ENCODE measurements at places on chromosomes 12 and 14.
A peak's percentile ranks its signal among the peaks of the same experiment; 100 is the strongest.

GRCh38 chr12:114902665-114903064 lies 218.7 kb upstream of the TBX3 start:
- no peak for DNase-seq

DNA sequence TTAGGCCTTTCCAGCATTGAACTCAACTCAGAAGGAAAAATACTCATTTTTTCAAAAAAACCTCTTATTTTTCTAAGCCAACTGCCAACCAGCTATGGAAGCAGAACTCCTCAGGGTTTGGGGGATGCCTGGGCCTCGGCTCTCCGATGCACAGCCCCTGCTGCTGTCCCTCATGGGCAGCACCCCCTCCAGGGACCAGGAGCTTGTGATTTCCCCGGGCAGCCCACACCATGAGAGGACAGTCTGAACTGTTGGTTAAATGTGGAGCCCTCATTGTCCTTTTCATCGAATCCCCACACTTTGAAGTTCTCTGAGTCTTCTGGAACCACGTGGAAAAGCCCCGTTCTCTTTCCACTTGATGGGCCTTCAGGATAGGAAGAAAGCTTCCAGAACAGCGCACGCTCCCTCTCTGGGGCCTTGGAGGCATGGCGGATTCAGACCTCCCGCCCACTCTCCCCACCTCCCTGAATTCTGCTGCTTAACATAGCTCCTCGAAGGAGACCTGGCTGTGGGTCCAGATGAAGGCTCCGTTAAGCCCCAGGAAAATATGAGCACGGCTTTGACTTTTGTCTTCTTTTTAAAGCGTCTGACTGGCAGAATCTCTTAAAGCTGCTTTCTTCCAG lies 156.6 kb downstream of the CALM1 start:
- no peak for DNase-seq

- DNase-seq, result no peak
Measured at GRCh38 chr12:3236345-3237187, 159.4 kb downstream of the TSPAN9 start.

DNA sequence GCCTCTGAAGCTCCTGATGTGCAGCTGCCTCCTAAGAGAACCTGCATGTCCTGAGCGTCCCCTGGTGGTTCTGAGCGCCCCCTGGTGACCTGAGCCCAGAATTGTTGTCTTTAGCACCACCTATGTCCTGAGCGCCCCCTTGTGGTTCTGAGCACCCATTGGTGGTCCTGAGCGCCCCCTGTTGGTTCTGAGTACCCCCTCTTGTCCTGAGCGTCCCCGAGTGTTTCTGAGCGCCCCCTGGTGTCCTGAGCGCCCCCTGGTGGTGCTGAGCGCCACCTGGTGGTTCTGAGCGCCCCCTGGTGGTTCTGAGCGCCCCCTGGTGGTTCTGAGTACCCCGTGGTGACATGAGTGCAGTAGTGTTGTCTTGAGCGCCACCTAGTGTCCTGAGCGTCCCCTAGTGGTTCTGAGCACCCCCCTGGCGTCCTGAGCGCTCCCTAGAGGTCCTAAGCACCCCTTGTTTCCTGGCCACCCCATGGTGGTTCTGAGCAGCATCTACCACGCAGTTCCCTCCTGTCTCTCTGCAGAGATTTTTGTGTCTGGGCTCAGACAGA lies 782.5 kb downstream of the TMEM121 start:
- DNase-seq, result peak; percentile 28

DNA sequence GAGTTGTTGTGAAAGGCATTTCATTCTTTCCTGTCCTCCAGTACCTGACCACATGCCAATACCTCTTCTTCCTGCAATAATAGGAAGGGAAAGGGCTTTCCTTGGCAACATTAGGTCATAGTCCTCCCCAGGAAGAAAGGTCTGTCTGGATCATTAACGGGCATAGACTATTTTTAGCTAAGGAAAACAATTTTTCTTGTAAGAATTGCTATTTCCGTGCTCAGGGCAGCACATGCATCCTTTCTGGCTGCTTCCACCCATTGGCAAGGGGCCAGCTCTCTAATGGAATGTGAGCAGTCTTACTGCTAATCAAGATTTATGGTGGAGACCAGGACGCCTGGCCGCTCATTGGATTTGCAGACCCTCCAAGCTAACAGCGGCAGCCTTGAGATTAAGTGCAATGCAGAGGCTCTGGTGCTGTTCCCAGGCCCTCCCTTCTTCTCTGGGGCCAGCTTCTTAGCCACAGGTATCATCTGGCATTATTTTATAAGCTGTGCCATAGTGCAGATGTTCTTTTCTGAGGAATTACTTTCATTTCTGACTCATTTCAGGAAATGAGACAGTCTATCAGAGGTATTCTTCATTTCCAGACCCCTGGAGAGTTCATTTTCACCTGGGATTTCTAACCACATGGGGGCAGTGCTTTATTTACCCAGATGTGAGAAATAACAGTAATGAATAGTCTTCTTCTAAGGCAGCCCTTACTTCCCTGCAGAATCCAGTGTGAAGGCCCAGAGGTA lies 52.9 kb downstream of the ANO6 start:
- no peak for DNase-seq

DNA sequence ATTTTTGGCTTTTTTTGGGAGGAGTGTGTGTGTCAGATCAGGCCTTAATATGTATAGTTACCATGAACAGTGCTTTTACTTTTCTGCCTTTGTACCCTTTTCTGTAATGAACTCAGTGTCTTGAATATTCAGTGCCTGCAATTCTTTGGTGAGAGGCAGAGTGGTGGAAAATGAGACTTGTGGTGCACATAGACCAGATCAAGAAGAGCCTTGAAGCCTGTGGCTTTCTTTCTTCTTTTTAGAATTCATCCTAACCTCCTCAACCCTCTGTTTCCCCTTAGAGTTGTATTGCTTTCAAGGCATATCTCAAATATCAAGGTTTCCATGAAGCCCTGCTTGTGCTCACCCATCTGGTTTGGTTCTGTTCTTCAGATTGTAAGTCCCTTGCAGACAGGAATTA lies 2.6 kb downstream of the YLPM1 start:
- no peak for DNase-seq

GRCh38 chr14:50007123-50007903 lies 109.1 kb downstream of the VCPKMT start:
- DNase-seq, result no peak

DNA sequence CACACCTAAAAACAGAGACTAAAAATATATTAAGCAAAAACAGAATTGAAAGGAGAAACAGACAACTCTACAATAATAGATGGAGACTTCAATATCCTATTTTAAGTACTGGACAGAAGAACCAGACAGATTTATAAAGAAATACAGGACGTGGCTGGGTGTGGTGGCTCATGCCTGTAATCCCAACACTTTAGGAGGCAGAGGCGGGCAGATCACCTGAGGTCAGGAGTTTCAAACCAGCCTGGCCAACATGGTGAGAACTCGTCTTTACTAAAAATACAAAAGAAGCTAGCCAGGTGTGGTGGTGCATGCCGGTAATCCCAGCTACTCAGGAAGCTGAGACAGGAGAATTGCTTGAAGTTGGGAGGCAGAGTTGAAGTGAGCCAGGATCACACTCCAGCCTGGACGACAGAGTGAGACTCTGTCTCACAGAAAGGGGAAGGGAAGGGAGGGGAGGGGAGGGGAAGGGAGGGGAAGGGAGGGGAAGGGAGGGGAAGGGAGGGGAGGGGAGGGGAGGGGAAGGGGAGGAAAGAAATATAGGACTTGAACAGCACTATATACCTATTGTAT lies 53.0 kb downstream of the CDK17 start:
- no peak for DNase-seq

- no peak for DNase-seq
Measured at GRCh38 chr12:79691511-79692248, 916 bp upstream of the PAWR start.

GRCh38 chr12:19596434-19597166 lies 157.3 kb downstream of the AEBP2 start:
- no peak for DNase-seq

GRCh38 chr12:130161261-130162243 lies 712 bp upstream of the FZD10 start:
- no peak for DNase-seq

DNA sequence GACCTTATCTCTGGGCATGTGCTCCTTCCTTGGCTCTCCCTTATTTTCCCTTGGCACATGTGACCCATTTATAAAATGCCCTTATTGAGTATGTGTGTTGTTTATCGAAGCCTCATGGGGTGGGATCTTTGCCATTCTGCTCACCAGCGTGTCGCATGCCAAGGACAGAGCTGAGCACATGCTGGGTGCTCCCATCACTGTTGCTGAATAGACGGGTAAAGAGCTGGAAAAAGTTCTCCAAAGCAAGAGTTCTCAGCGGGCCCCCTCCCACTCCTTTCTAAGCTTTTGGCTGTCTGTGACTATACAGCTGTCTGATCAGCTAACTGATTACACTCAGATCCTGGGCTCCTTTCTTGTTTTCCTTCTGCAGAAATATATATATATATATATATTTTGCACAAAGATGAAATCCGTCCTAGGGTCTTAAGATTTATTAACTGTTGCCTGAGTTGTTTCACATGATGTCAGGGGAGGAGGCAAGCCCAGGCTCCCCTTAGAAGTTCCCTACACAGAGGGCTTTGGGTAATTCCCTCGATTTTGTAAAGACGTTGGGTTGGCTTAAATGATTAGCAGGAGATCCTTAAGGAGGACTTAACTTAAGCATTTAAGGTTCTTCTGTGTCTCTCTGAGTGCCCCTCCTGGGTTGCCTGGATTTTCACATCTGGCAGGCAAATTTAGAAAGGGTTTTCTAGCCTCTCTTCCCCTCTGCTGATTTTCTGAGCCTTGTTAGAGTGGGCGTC lies 71.6 kb downstream of the TMEM132C start:
- DNase-seq, result no peak

- DNase-seq, result no peak
Measured at GRCh38 chr12:127334912-127335644, 931.9 kb upstream of the TMEM132C start.

- DNase-seq, result no peak
Measured at GRCh38 chr12:55051197-55051947, 31.6 kb downstream of the NEUROD4 start.

DNA sequence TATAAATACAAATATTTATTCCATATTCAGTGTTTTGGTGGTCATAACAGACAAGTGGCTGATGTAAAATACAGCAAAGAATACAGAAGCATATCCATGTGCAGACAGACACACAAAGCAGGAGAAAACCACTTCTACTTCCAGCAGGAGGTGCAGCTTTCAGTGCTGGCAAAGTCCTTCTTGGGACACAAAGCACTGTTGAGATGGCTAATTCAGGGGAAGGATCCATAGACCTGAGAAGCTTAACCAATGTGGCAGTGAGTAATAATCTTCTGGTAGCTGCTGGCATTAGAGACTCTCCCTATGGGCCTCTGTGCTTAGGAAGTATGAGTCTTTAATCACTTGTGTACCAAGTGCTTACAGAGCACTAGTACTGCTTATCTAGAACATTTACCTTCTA lies 26.8 kb downstream of the AMN1 start:
- DNase-seq, result no peak

GRCh38 chr14:87767567-87767901 lies 225.4 kb downstream of the GALC start:
- DNase-seq, result no peak

DNA sequence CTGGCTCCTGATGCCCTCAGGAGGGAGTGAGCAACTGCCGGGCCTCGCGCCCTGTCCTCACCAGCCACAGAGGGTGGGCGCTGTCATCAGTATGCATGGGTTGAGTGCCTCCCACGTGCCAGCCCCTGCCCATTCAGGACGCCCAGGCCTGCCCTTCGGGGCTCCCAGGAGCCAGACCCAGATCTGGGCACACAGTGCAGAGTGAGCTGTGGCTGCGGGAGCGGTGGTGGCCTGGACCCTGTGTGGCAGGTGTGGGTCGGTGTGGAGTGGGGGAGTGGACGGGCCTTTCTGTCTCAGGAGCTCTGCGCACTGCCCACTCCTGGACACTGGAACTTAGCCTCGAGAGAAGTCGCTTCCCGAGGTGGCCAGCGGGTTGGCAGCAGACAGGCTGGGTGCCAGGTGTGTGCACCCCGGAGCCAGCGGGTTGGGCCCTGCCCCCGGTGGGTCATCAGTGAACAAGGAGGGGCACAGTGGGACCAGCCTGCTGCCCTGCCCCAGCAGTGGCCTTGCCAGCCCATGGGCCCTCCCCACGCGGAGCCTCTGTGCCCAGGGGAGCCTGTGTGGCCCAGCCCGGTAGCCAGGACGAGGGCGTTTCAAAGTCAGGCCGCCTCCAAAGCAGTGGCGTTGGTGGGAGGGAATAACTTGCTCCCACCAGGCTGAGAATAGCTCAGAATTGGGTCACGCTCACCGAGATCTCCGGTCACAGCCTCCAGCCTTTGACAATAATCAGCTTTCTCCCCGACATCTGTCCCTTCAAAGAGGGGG lies 9.5 kb downstream of the TRMT61A start:
- no peak for DNase-seq

- no peak for DNase-seq
Measured at GRCh38 chr12:6780573-6780972, 8.3 kb downstream of the LAG3 start.

DNA sequence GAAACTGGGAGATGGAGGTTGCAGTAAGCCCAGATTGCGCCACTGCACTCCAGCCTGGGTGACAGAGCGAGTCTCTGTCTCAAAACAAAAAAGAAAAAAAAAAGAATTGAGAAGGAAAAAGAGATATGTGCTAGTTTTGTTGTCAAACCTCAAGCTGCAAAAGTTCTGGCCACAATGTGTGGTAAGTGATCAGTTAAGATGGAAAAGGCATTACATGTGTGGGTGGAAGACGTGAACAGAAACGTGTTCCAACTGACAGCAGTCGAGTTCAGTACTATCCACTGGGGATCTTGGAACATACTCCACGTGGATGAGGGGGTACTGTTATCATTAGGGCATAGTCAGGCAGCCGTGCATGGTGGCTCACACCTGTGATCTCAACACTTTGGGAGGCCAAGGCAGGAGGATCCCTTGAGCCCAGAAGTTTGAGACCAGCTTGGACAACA lies 17.3 kb downstream of the GPR68 start:
- DNase-seq, result no peak

- DNase-seq, result no peak
Measured at GRCh38 chr14:41663473-41663850, 56.8 kb downstream of the LRFN5 start.

DNA sequence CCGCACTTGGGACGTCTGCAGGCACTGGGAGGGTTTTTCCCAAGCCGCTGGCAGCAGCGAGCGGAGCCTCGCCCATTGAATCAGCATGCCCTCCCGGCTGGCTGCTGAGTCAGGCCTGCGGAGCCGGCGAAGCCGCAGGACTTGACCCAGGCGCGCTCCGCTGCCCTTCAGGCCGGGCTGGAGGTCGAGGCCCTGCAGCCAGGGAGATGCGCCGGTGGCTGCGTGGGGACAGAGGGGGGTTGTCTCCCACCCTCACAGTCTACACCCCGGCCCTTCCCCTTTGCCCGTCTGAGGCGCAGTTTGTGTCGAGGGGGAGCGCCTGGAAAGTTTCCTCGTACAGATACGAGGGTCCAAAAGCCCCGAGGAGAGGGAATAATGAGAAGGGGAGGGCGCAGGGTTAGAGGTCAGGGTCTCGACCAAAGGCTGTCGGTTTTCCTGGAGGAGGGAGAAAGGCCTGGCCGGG lies 759 bp upstream of the KLC1 start:
- no peak for DNase-seq

DNA sequence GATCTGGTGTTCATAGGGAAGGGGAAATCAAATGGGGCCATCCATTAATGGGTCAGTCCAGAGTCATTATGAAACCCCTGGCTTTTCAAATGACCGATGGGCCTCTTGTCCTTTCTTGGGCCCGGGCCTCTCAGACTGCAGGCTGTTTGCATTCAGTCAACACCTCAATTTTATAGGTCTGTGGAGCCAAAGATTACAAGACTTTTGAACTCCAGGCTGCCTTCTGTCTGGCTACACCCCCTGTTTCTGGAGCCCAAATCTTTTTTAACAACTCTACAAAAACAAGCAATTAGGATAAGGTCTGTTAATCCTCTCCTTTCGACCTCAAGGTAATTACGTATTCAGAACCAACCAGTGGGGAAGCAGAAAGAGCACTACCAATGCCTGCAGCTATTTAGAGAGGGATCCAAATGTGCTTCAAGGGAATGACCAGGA lies 35.6 kb downstream of the DUSP6 start:
- DNase-seq, result no peak
